Stimulated activated naive B cell treated with anti-CD40 and anti-IgM and Interleukin-4, amounts not matched to agents 10 μg/mL and 1 μg/mL and 100 μg/mL, for 72 hours (primary cell): ENCODE measurements at places on chromosomes 6 and 20.

DNA sequence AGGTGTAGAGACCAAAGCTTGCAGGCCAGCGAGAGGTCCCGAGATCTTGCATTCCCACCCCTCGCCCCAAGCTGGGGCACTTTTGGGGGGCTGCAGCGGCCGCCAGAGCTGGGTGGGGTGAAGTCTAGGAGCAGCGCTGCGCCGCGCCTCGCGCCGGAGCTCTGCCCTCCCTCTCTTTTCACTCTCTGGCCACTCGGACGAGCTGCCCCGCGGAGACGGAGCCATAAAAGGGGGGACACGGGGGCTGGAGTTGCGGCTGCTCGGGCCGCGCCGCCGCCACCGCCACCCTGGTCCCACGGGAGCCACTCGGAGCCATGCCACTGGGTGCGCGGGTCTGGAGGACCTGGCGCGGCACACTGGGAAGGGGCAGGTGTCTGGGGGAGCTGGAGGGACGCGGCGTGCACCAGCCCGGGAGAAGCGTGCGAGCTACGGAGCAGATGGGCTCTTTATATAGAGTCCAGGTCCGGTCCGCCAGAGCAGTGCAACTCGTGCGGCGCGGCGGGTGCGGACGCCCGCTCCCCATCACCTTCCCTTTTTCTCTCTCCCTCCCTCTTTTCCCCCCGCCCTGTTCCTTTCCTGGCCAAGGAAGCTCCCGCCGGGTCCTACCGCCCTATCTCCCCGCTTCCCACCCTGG, 687 bp upstream of the HTR1B start:
- DNase-seq: no peak

DNA sequence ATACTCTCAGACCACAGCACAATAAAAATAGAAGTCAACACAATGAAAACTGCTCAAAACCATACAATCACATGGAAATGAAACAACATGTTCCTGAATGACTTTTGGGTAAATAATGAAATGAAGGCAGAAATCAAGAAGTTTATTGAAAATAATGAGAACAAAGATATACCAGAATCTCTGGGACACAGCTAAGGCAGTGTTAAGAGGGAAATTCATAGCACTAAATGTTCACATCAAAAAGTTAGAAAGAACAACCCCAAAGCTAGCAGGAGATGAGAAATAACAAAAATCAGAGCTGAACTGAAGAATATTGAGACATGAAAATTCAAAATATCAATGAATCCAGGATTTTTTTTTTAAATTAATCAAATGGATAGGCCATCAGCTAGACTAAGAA, 183.3 kb downstream of the BACH2 start:
- DNase-seq: no peak

- no peak for DNase-seq
These were observed 289.6 kb downstream of the RFPL4B start for GRCh38 chr6:112636650-112637262.

DNA sequence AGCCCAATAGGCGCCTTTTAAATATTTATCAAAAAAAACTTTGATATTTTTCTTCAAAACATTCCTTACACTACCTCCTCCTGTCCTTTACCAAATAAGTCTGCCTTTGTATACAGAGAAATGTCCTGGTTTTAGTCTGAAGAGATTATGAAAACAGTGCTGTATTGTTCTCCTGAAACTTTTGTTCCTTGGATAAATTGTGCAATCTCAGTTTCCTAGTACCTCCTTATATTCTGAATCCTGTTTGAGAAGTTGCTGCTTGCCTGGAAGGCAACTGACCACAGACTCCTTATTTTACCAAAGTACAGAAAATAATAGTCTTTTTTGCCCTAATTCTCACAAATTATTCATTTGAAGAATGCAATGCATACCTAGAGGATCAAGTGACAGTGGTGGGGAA, 349.5 kb downstream of the EPHA7 start:
- no peak for DNase-seq

- no peak for DNase-seq
These were observed 263.2 kb downstream of the OGFRL1 start for GRCh38 chr6:71551798-71552197.

- peak; percentile 39 for DNase-seq
These were observed 10.1 kb downstream of the HFE start for GRCh38 chr6:26097268-26097875.

GRCh38 chr6:160028487-160029275, 59.8 kb downstream of the IGF2R start:
- DNase-seq: no peak

GRCh38 chr6:115945812-115946211, 114.9 kb downstream of the FRK start:
- DNase-seq: no peak

DNA sequence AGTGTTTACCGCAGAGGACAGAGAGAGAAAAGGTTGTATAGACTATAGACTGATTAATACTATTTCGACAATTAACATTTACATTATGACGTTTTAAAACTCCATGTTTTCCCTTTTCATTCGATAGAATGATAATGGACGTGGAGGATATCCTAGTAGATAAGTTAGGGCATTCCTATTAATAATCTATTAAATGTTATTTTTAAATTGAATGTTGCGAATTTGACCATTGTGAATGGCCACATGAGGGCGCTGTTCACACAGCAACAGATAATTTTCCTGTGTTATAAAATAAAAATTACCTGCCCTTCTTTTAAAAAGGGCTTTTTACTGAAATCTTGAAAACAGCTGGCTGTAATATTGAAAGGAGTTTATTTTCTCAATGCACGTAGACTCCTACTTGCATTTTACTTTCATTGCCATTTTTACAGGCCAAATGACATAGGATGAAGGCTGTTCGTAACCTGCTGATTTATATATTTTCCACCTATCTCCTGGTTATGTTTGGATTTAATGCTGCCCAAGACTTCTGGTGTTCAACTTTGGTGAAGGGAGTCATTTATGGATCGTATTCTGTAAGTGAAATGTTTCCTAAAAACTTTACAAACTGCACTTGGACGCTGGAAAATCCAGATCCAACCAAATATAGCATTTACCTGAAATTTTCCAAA, 3.3 kb downstream of the ADGRB3 start:
- no peak for DNase-seq

DNA sequence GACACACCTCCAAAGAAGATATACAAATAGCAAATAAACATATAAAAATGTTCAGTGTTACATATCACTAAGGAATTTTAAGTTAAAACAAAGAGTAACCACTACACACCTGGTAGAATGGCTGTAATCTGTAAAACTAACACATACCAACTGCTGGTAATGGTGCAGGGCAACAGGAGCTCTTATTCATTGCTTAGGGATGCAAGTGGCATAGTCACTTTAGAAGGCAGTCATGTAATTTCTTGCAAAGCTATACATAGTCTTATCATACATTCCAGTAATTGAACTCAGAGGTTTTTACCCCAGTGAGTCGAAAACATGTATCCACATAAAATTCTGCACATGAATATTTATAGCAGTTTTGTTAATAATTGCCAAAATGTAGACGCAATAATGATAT, 906.8 kb upstream of the CITED2 start:
- no peak for DNase-seq

DNA sequence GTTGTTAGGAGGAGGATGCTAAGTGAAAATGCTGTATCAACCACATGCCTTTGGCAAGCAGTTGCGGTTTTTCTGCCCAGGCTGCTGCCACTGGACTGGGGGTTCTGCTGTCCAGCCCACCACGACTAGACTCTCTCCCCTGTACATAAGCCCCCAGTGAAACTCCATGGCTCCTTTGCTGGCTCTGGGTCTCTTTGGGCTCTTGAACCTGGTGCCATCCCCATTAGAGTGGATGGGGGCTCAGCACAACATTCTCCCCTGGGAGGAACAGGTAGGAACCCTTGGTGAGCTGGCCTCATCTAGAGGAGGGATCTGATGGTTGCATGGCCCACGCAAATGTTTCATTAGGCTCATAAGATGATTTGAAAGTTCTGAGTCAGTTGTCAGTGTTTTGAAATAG, 204.8 kb upstream of the KCNG1 start:
- DNase-seq: no peak

GRCh38 chr20:64156886-64157875, 7.1 kb upstream of the MYT1 start:
- DNase-seq: no peak

- no peak for DNase-seq
These were observed 88.3 kb downstream of the SH3BGRL2 start for GRCh38 chr6:79719248-79719960.

- DNase-seq: no peak
These were observed 40.1 kb downstream of the VTA1 start for GRCh38 chr6:142187209-142187608.

DNA sequence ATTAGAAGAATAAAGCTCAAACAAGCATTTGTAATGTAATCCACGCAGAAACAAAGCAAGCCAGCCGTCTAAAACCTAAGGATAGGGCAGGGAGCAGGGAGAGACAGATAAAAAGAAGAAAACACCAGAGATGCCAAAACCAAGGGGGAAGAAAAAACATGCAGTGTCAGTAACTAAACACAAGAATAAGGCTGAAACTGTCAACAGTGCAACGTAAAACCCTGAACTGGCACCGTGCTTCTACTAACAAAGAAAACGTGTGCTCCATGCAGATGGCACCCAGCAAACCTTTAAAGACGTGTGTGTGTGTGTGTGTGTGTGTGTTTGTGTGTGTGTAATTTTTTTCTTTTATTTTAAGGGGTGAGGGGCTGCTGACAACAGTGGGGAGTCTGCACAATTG, 88.4 kb upstream of the TAB2 start:
- DNase-seq: no peak

- DNase-seq: no peak
These were observed 151.0 kb upstream of the HEY2 start for GRCh38 chr6:125598422-125598821.

- no peak for DNase-seq
These were observed 638 bp downstream of the MDN1 start for GRCh38 chr6:89818977-89819335.

GRCh38 chr20:54000914-54001313, 69.5 kb downstream of the BCAS1 start:
- DNase-seq: no peak

DNA sequence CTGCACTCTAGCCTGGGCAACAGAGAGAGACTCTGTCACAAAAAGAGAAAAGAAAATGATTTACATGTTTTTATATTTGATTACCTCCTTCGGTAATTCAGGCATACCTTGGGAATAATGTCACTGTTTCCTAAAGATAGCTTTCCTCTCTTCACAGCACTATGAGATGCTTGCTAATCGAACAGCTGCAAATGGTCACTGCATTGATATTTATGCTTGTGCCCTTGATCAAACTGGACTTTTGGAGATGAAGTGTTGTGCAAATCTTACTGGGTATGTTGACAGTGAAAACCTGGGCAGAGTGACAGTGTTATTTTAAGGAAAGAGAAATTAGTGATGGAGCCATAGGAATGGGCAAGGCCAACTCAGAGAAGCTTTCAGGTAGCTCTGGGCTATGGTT, 19.6 kb downstream of the SEC23B start:
- no peak for DNase-seq

DNA sequence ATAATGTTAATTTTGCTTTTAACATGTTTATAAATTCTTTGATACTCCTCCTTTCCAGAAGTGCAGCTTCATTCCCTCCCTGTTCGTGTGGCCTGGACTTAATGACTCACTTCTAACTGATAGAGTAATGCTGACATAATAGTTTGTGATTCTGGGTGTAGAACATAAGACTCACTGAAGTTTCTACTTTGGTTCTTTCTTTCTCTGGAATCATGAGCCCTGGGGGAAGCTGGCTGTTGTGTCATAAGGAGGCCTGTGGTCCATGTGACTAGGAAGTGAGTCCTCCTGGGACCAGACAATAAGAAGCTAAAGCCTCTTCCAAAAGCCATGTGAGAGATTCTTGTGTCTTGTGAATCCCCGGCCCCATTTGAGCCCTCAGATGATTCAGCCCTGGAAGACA, 30.5 kb upstream of the HLA-G start:
- DNase-seq: no peak

- DNase-seq: no peak
These were observed 879.7 kb upstream of the GJE1 start for GRCh38 chr6:141252828-141253608.

DNA sequence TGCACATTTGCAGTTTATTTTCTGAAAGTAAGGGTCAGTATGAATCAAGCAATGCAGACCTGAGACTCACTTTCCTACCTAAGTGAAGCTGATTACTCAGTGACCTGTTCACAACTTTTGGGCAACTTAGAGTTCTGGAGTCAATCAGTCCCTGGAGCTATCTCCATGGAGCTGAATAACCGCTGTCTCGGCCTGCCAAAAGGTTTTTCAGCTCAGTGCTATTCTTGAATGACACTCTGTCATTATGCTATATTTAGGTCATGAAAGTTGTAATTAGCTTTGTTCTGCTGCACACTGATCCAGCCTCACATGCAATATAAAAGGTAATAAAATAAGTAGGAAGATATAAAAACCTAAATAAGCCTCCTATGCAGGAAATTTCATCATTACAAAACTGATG, 356.0 kb downstream of the BMP2 start:
- no peak for DNase-seq

GRCh38 chr6:46687619-46688097, at the start of gene TDRD6:
Gene TDRD6, plus strand, starts transcription at chr6:46687885. Its CDS starts 244 bp downstream, at chr6:46688129.
- no peak for DNase-seq

DNA sequence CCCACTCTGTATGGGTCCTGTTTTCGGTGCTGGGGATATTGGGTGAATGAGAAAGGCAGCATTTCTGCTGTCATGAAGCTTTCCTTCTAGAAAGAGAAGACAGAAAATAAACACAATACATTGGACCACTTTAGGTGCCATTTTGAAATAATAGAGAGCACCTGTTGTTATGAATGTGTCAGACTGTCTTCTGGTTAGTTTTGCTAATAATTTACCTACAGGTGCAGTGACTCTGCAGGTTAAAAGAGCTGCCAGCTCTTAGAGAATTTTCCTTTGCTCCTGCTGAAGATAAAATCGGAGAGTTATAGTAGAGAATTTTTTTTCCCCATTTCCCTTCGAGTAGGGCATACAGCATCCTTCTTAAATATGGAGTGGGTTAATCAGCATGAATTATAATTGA, 21.9 kb upstream of the GCLC start:
- no peak for DNase-seq

DNA sequence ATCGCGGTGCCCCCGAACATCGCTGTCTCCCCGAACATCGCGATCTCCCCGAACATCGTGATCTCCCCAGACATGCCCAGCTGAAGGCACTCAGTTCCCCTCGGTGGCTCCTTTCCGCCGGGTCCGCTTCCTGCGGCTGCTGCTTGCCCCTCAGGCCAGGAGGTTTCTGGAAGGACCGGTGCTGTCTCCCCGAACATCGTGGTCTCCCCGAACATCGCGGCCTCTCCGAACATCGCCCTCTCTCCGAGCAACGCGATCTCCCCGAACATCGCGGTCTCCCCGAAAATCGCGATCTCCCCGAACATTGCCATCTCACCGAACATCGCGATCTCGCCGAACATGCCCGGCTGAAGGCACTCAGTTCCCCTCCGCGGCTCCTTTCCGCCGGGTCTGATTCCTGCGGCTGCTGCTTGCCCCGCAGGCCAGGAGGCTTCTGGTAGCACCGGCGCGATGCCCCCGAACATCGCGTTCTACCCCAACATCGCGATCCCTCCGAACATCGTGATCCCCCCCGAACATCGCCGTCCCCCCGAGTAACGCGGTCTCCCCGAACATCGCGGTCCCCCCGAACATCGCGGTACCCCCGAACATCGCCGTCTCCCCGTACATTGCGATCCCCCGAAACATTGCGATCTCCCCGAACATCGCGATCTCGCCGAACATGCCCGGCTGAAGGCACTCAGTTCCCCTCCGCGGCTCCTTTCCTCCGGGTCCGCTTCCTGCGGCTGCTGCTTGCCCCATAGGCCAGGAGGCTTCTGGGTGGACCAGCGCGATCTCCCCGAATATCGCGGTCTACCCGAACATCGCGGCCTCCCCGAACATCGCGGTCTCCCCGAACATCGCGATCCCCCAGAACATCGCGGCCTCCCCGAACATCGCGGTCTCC, 808 bp downstream of the ULBP1 start:
- no peak for DNase-seq

- no peak for DNase-seq
These were observed 196.3 kb upstream of the UST start for GRCh38 chr6:148550569-148550968.
